Neural progenitor cell (in vitro differentiated cells): ENCODE measurements at places on chromosomes 11 and 22.
A peak's percentile ranks its signal among the peaks of the same experiment; 100 is the strongest.

DNA sequence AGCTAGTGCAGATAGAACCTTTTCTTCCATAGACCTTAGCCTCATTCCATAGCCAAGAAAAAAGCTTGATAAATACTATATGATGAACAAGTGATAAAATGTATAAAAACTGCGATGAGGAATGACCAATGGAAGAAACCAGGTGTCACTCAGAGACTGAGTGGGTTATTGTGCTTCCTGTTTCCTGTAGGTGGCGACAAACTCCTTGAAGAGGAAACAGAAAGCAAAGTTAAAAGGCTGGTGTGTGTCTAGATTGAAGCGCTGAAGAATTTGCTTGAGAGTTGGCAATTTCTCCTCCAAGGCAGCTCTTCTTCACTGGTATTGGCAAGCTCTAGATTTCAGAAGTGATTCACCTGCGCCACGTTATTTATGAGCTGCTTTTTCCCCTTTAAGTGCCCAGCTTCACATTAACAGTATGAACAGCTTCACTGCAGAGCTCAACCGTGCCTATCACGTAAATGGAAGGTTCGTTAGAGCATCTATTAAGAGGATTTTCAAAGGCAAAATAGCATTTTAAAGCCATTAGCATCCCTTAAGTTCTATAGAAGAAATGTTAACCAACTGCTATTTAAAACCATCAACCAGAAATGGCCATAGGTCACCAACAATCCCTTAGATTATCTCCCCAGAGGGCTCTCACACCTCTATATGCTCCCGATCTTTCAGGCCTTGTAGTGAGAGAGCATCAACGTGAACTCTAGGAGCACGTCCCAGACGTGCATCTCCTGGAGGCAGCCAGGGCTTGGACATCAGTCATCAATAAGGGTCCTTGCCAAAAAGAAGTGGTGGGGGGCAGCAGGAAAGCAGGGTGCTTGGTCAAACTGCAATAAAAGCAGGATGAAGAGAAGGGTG lies 179.4 kb downstream of the CADM1 start:
- DNase-seq: peak; percentile 81

DNA sequence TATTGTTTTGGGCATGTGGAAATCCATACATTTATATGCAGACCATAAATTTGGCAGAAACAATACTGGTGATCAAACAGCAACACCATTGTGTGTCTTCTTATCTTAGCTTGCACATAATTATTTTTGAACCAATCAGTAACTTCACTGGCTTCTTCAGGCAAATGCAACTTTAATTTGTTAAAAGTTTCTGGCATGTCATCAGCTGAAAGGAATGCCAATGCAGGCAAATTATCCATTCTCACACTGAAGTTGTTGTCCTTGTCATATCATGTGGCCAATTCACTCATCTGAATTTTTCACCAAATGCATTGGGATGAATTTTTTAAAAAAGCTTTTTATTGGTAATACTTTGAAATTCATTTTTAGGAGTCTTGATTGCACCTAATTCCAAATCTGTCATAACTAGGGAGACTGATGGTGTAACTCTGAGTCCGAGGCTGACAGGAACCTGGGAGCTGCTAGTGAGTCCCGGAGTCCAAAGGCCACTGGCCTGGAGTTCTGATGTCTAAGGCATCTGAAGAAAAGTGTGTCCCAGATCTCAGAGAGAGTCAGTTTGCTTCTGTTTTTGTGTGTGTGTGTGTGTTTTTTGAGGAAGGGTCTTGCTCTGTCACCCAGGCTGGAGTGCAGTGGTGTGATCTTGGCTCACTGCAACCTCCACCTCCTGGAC lies 17.4 kb upstream of the OR10V1 start:
- no peak for DNase-seq

DNA sequence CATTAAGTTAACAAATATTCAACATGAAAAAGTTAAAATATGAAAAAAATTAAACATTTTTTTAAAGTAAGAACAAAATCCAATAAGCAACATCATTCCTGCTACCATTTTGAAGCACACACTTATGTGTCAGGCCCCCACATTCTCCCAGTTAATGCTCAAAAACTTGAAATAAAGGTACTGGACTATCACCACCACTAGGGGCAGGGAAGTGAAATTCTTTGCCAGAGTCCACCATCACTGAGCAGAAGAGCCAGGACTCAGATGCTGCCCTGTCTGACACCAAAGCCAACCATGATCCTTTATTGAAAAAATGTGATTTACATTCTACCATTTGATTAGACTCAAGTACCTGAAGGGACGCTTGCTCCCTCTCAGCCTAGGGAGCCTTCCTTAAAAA lies 39.1 kb downstream of the PITPNB start:
- peak; percentile 69 for DNase-seq

DNA sequence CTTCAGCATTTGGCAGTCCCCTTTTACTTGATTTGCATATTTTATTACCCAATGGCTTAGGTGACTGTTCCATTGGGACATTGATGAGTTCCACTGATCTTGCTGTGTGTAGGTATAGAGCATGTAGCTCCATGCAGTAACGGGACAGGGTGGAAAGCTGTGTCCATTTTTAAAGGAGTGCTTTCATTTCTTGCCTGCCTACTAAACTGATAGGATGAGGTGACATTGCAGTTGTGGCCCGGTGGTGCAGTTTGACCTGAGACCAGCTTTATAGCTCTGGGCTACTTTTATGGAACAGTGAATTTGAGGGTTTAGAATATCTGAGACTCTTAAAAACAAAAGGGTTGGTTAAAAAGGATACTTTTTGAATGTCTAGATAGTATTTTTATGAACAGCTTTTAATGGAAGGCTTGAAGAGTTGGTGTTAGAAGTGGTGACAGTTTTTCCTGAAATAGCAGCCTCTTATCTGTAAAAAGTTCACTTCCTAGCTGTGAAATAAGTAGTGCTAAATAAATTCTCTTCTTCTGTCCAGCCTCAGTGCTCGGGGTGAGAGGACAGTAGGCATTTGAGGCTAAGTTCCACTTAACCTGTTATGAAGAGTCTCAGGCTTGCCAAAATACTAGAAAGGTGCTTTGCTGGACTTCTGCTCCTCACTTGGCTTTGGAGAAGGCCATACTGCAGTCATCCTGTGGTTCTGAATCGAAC lies 27.0 kb downstream of the NAT10 start:
- no peak for DNase-seq

DNA sequence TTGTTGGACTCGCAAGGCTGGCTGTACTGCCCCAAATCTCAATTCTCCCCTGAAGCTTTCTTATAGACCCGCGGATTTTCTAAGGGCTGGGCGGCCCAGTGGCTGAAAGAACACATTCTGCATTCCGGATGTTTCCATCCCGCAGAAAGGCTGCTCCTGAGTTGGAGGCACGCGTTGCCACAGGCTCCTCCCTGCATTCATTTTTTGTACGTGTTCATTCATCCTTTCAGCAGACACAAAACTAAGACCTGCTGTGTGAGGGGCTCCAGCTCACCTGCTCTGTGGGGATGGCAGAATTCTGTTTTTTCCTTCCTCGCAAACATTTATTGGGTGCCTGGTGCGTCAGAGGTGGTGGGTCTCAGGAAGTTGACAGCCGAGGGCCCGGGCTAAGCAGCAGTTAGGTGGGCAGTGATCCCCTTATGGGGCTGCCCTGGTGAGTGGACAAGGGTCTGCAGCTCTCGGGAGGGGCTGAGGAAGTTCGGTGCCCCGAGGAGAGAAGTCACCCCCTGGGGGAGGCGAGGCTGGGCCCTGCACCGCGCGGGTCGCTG lies 23.7 kb downstream of the SHANK3 start:
- DNase-seq: no peak

- no peak for DNase-seq
Observed at GRCh38 chr22:40215266-40215665, 37.5 kb downstream of the TNRC6B start.

GRCh38 chr11:36101466-36101865 lies 157.6 kb downstream of the LDLRAD3 start:
- no peak for DNase-seq

- DNase-seq: peak; percentile 73
Observed at GRCh38 chr11:12802418-12803085, 128.3 kb downstream of the TEAD1 start.

DNA sequence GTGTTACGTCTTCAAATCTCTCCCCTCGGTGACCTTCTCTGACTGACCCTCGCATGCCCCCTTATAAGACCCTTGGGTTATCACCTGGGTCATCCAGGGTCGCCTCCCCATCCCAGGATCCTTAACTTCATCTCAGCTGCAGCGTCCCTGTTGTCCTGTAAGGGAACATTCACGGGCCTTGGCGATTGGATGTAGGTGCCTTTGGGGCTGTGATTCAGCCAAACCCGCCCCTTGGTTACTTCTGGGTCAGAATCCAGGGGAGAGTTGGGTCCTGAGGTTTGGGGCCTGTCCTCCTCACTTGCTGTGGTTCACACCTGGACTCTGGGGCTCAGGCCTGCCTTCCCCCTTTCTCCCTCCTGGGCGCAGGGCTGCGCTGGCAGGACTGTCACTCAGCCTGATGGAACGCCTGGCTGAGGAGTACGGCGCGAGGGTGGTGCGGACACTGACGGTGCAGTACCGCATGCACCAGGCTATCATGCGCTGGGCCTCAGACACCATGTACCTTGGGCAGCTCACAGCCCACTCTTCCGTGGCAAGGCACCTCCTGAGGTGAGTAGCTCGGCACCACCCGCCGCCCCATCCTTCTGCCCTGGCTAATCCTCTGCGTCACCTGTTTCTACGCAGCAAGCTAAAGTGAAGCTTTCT lies 29.4 kb downstream of the IGHMBP2 start:
- DNase-seq: no peak

- no peak for DNase-seq
Observed at GRCh38 chr11:3148255-3148989, 16.7 kb downstream of the OSBPL5 start.

DNA sequence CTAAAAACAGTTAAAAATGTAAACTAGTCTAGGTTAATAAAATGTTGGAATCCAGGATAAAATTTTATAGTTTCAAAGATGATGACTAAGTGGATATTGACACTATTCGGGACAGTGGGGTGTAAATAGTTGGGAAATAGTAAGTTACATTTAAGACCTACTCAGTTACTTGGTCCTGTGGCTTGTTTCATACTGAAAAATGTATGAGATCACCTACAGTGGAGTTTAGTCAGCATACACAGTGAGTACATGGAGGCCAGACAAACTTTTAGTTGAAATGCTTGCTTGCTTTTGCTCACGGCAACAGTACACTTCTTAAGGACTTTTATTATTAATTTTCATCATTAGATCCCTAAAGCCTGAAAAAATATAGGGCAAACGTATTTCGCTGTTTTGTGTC lies 16.1 kb downstream of the TRIM22 start:
- DNase-seq: no peak

- DNase-seq: no peak
Observed at GRCh38 chr11:67177399-67178281, 58.6 kb downstream of the KDM2A start.

DNA sequence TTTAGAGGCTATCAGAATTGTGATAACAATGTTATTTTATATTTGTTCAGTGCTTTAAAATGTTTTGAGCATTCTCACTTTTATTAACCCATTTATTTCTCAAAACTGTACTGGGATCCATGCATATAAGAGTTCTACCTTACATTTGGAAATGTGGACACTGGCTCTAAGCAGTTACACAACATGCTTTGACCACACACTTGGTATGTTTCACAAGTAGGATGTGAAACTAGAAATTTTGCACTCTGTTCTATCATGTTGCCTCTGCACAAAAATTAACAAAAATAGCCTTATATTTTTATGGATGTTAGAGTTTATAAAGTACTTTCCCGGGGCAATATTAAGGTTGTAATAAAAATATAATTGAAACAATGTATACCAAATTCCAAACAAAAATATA lies 126.9 kb upstream of the CHORDC1 start:
- DNase-seq: no peak

GRCh38 chr11:117953024-117953671 lies 23.9 kb upstream of the TMPRSS13 start:
- DNase-seq: no peak

- no peak for DNase-seq
Observed at GRCh38 chr11:78603792-78604191, 29.1 kb upstream of the NARS2 start.

GRCh38 chr11:13277768-13278608 lies at the start of gene BMAL1:
TSS of gene BMAL1 (plus strand) at chr11:13277790. CDS start at chr11:13354309, 76,519 bp downstream.
- DNase-seq: peak; percentile 50

- peak; percentile 98 for DNase-seq
Observed at GRCh38 chr11:57639321-57640067, 10.2 kb downstream of the YPEL4 start.

GRCh38 chr22:39277142-39277607 lies 32.4 kb upstream of the PDGFB start:
- no peak for DNase-seq

- DNase-seq: no peak
Observed at GRCh38 chr22:43400449-43400848, 11.4 kb upstream of the MPPED1 start.

DNA sequence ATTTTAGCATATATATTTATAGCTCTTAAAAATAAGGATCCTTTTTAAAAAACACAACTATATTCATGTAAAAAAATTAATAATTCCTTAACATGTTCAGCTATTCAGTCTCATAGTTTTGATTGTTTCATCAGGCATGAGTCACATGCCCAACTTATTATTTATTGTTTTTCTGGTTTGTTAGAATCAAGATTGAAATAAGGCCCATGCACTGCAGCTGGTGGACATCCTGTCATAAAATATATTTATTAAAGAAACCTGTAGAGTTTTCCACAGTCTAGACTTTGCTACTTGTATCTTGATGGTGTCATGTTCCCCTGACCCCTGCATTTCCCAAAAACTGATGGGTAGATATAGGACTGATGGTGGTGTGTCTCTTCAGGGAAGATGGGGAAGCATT lies 77.4 kb downstream of the PARVA start:
- no peak for DNase-seq

DNA sequence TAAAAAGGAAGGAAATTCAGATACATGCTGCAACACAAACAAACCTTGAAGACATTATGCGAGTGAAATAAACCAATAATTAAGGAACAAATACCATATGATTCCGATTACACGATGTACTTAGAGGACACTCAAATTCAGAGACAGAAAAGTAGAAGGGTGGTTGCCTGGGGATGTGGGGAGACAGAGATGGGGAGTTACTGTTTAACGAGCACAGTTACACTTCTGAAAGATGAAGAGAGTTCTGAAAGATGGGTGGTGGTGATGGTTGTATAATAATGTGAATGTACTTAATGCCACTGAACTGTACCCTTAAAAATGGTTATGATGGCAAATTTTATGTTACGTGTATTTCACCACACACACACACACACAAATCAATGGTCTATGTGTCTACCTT lies 14.7 kb downstream of the ZBTB44 start:
- DNase-seq: no peak

- DNase-seq: no peak
Observed at GRCh38 chr11:126007238-126007637, 55.4 kb downstream of the CDON start.

GRCh38 chr22:30336752-30337460 lies 10.2 kb upstream of the TBC1D10A start:
- DNase-seq: no peak

GRCh38 chr11:111095327-111095726 lies 150.2 kb upstream of the POU2AF2 start:
- DNase-seq: no peak

DNA sequence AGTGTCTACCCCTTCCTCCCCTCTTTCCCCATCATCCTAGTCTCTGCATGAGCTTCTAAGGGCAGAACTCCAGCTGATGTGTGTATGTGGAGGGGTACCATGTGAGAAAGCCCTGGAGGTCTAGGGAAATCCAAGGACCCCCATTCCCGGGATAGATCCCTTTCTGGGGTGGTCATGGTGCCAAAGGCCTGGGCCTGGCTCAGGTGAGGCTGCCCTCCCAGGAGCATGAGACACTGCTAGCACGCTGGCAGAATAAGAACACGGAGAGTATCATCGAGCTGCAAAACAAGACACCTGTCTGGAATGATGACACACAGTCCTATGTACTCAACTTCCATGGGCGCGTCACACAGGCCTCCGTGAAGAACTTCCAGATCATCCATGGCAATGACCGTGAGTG lies 19.6 kb downstream of the TUB start:
- DNase-seq: no peak

GRCh38 chr11:62242021-62242420 lies at the start of gene SCGB1D2:
TSS of gene SCGB1D2 (plus strand) at chr11:62242239. CDS start at chr11:62242308, 69 bp downstream.
- peak; percentile 15 for DNase-seq
